Stimulated activated CD8-positive, alpha-beta memory T cell treated with anti-CD3 and anti-CD28 coated beads, Interleukin-4, amount 100 ng/mL, for 48 hours (primary cell): ENCODE measurements at places on chromosomes 5 and 9.

DNA sequence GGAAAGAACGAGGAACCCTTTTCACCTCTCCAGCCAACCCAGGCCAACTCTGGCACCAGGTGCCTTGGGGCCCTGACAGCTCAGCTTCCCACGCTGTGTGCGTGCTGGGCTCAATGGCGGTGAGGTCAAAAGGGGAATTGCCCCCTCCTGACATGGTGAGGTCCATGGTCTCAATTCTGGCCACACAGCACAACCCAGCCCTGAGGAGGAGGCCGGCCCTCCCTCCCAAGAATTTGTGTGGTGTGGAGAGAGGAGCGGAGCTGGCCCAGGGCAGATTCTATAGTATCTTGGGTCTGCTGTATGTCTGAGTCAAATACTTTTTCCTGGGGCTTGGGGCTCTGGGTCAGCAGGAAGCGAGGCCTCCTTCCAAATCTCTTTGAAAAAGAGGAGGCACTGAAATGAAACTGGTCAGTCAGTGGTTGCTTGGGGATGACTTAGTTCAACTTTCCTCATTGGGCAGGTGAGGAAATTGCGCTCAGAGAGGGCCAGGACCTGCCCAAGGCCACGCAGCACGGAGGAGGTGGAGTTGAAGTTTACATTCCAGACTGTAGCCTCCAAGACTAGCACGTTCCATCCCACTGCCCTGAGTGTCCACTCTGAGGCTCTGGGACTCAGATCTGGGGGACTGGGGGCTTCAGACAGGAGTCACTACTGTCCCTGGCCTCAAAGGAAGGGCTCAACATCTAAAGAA lies 15.6 kb downstream of the COL27A1 start:
- no peak for DNase-seq

DNA sequence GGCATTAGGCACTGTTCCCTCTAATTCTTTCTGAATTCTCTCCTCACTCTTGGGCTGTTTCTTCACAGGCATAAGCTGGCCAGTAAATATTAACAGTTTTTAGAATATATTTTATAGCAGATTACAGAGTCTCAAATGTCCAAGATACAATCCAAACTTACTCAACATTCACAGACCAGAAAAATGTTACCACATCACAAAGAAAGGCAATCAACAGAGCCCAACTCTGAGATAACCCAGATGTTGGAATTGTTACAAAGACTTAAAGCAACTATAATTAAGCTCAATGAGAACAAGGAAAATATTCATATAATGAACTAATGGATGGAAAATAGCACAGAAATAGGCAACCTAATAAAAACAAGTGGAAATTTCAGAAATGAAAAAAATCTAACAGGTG lies 401.1 kb upstream of the RGMB start:
- DNase-seq = no peak

- peak; percentile 78 for DNase-seq
Observed at GRCh38 chr5:142783601-142784341, 13.6 kb downstream of the ARHGAP26 start.

GRCh38 chr5:13115476-13115875 lies 829.0 kb downstream of the DNAH5 start:
- no peak for DNase-seq

DNA sequence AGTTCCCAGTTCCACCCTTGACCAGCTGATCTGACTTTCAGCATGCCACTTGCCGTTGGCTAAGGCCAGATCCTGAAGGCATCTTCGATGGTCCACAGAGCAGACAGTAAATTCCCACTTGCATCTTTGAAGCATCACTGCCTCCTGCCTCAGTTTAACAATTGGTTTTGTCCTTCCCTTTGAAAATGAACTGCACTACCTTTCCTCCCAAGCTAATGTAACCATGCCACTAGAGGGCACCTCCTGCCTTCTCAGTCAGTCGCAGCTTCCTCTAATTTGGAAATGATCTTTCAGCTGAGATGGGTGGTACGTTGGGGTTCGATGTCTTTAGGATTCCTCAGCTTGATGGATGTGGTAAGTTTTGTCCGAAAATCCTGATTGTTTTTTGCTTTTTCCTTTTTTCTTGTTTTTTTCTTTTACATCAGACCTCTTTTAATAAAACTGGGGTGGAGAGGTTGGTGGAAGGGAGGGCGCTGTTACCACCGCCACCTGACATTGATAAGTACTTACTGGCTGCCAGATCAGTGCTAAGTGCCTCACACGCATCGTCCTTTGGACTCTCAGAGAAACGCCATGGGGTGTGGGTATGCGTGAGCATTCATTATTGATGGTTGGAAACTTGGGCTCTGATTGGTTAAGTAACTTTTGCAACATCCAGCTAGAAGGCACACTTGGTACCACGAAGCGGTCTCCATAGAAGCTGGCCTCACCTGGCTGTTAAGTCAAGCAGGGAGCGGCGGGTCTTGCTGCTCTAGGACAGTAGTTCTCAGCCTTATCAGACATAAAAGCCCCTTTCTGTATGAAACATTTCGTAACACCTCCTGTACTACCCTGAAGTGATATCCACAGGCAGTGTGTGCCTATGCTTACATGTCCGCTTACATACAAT lies 16.9 kb downstream of the PTTG1 start:
- DNase-seq = peak; percentile 68

- DNase-seq = no peak
Observed at GRCh38 chr5:177107159-177107558, 20.4 kb downstream of the FGFR4 start.

DNA sequence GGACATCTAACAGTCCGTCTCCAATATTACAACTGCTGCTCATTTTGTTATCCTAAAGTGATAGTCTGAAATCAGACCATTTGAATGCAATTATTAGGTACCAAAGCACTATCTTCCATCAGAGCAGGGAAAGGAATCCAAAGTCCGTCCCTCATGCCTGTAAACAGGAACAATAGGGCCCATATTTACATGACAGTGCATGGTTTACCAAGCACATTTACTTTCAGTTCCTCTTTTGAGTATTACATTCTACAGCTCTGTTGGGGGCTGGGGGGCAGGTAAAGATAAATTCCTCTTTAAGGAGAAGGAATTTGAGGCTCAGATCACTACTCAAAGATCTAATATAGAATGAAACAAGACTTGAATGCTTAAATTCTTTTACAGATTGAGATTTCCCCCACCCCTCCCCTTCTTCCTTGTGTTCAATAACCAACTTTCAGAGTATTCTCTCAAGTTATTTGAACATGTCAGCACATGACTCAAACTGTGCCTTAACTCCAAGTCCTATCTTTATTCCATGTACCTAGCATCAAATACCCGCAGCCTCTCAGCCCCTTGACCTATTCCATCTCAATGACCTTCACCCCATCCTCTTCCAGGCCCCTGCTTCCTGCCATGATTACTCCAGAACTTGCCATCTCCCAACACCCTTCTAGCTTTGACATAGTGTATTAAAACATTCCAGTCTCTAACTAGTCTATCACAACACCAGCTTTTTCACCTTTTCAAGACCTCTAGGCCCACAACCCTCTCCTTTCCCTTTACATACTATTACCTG lies 71.0 kb downstream of the BRINP1 start:
- DNase-seq = no peak

DNA sequence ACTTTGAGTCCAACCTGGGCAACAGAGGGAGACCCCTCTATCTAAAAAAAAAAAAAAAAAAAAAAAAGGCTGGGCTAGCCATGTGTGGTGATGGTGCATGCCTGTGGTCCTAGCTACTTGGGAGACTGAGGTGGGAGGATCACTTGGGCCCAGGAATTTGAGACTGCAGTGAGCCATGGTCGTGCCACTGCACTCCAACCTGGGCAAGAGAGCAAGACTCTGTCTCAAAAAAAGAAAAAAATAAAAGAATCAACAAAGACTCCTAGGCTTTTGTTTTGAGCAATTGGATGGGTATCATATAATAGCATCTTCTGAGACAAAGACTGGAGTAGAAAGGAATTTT lies 481.7 kb upstream of the PAPPA start:
- DNase-seq = no peak

GRCh38 chr5:67195406-67196275 lies 958 bp downstream of the CD180 start:
- no peak for DNase-seq

DNA sequence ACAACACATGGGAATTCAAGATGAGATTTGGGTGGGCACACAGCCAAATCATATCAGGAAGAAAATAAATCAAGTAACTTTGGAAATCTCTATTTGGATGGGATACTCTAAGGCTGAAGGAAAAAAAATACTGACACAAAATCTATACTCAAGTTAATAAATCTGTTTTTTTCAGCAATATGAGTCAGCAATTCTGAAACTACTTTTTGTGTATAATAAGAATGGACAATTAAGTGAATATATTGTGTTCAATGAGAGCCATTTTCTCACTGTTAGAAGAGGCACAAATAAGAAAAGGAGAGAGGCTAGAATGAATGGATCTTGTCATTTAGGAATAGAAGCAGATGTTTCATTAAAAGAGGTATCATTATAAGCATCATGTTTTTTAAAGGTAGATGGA lies 651.0 kb downstream of the TAF11L14 start:
- DNase-seq = no peak

DNA sequence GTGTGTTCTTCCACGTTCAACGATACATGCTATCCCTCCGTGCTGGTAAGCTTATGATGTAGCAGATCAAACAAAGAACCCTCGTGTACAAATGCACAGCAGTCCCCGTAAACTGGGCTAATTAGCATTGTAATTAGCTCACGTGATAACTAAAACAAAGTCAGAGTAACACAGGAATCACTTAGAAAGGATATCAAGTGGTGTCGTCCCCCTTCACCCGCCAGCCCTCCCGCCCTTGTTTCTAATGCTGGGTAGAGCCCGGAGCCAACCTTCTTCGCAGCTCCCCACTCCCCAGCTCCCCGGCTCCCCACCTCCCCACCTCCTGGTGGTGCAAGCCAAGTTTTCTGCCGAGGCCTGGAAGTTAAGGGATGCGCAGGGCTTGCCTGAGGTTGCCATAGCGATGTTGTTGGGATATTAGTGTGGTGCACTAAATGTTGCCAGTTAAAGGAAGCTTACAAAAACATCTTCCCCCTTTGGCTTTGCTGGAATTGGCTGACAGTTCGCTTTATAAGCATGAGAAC lies 357.9 kb upstream of the CCNH start:
- no peak for DNase-seq

- DNase-seq = no peak
Observed at GRCh38 chr9:75051285-75051684, 23.2 kb upstream of the CARNMT1 start.

DNA sequence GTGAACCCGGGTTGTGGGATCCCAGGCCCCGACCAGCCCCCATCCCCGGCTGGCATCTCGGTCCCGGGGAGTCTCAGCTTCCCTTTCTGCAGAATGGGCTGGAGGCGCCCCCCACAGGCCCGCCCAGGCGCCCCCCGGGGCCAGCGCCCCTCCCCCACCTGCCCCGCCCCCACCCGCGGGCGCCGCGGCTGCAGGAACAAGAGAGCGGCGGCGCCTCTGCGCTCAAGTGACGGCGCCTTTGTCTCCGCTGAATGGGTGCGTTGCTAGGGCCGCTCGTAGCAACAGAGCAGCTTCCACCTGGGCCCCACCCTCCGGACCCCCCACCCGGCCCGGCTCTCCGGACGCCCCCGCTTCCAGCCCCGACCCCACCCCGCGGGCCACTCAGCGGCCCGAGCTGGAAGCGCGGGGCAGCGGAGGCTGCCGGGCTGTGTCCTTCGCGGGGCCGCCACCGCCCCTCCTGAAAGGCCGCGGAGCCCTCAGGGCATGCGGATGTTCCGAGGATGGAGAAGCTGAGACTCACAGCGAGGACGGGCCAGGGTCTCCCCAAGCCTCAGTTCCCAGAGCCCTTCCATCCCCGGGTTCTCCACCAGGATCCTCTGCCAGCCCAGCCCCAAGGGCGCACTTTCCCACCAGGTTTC lies 27.5 kb downstream of the ADGRD2 start:
- DNase-seq = no peak
